ENCODE measurements at places on chromosomes 13 and 19.

DNA sequence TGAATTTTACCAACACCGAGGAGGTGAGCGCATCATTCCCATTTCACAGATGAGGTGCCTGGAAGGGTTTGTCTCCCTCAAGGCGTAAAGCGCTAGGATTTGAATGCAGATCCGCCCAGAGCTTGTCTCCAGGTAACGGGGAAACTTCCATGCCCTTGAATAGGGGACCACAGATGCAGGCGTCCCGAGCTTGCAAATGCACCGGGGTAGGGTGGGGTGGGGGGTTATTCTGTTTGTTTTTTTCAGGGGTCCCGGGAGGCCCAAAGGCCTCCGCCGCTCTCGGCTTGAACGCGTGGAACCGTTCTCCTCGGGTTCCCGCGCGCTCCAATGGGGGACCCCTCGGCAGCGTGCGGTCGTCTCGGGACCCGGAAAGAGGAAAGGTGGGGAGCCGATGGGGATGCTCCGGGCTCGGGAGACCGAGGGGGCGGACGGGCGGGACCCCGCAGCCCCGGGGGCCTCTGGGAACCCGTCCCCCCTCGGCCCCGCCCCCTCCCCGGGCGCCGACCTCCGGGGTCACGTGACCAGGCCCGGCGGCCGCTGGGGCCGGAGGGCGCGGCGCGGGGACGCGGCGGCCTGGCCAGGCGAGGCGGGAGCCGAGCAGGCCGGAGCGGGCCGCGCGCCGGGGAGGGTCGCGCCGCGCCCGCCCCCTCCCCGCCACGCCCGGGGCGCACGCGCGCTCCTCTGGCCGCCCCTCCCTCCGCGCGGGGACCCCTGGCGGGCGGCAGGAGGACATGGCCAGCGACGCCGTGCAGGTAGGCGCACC is at the start of gene PKN1:
Gene PKN1 (plus strand): TSS at position 516 of the 763 bp plus-strand sequence. CDS start 216 bp downstream, at position 732.
- no peak for DNase-seq

GRCh38 chr13:50709058-50709457 is 134.4 kb downstream of the DLEU7 start:
- no peak for DNase-seq

- no peak for DNase-seq
These were observed 486 bp downstream of the ZNF808 start for GRCh38 chr19:52527956-52528351.

DNA sequence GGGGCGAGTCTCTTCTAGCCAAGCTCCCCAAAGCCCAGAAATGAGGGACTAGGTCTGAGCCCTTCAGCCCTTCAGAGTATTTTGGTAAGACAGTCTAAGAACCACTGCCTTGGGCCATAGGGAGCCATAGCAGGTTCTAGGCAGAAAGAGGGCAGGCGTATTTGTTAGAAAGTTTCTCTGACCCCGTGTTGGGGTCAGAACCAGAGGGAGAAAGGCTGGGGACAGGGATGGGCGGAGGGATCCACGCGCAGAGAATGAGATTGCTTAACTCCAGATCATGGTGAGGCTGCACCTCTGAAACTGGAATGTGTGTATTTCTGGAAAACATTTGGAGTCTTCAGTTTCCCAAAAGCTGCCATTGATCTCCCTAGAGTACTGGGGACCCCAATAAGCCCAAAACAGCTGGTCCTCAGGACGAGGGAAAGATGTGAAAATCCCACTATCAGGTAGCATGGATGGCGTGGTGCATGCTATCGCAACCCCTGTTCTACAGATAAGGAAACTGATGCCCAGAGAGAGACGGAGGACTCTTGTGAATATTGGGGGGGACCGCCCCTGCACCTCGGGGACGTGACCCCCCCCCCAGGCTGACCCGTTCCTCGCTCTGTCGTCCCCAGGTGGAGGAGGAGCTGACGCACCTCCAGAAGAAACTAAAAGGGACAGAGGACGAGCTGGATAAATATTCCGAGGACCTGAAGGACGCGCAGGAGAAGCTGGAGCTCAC is 703 bp upstream of the TPM4 start:
- no peak for DNase-seq

DNA sequence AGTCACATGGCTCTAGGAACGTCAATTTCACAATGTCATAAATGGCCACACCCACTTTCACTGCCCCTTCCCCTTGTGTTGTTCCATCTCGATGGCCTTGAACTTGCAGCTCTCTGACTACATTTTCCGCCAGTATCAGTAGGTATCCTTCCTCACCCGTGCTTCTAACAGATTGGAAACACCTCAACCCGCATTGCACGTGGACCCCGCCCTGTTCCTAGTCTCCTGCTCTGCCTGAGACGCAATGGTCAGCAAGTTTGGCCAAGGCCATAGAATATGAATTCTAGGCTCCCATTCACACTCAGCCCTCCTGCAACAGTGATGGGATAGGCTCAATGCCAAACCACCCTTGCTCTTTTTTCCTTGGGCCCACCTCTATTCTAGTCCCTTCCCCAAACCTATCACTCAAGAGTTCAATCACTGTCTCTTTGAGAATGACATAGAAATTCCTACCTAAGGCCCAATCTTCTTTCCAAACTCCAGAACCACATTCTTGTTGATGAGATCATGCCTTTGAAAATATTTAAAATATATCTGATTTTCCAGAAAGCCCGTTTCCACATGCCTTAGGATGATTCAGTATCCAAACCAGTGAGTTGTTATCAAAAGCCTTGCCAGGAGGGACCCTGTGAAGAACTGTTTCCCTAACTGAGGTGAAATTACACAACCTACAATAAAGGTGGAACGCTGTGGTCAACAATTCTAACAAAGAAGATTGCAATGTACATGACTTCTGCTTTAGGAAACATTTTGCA is 334.6 kb downstream of the MYO16 start:
- DNase-seq, result no peak

GRCh38 chr13:47598340-47598911 is 402.6 kb downstream of the SUCLA2 start:
- DNase-seq, result no peak
